ENCODE measurements at places on chromosomes 13 and 19.
A peak's percentile ranks its signal among the peaks of the same experiment; 100 is the strongest.

GRCh38 chr13:75327135-75327510 is 154.8 kb downstream of the TBC1D4 start:
- no peak for DNase-seq

DNA sequence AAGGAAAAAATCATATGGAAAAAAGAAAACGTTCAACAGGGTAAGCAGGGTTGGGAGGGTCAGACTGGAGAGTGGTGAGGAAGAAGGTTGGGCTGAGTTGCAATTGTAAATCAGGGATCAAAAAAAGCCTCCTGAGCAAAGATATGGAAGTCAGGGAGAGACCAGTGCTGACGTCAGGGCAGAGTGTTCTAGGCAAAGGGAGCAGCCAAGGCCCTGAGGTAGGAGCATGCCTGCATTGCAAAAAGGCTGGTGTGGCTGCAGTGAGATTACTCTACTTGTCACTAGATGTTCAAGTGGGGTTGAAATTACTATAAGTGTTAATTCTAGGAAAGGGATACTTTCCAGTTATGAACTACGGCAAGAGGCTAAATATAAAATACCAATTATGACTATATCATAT is 562.0 kb downstream of the MYO16 start:
- no peak for DNase-seq

- DNase-seq = no peak
Observed at GRCh38 chr19:49988433-49988832, 27.5 kb upstream of the SIGLEC11 start.

DNA sequence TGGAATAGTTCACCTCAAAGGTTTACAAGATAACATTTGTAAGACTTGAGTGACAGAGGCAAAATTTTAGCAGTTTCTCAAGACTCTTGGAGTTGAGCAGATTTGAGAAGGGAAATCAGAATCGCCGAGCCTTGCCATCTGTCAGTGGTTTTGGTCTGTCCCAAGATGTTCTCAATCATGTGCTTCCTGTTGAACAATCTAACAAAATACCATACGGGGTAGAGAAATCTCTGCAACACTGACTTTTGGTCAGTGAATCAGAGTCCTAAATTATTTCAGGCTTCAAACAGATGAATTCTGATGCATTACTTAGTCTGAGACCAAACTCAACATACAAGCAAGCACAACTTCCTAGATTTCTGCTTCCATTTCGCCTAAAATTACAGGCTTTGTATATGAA is 3.8 kb downstream of the KCTD12 start:
- DNase-seq = no peak

- DNase-seq = no peak
Observed at GRCh38 chr13:43083750-43084149, 60.4 kb downstream of the DNAJC15 start.

- DNase-seq = no peak
Observed at GRCh38 chr13:59721926-59722910, 441.5 kb downstream of the DIAPH3 start.

GRCh38 chr13:74226791-74227475 is 92.7 kb upstream of the KLF12 start:
- DNase-seq = no peak

GRCh38 chr13:80305737-80306136 is 35.2 kb downstream of the SPRY2 start:
- DNase-seq = no peak

- DNase-seq = no peak
Observed at GRCh38 chr19:49255674-49256073, 69.3 kb downstream of the SLC6A16 start.

GRCh38 chr19:15584541-15585115 is 30.4 kb upstream of the CYP4F8 start:
- DNase-seq = peak; percentile 80

DNA sequence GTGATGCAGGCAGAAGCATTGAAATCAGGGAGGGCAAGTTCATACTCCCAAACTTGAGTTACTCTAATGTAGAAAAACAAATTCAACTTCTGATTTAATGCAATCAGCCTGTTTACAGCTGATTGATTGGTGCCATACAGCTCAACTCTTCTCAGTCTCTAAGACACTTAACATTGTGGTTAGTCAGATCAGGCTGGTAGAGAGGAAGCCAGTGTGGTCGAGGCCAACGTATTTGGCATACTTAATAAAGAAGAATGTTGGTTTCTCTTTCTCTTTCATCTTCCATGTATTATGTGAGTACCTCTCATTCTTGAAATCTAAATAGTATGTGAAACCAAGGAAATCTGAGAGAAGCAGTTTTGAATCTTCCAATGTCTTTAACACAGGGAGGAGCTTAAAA is 255.0 kb upstream of the SLITRK1 start:
- no peak for DNase-seq

DNA sequence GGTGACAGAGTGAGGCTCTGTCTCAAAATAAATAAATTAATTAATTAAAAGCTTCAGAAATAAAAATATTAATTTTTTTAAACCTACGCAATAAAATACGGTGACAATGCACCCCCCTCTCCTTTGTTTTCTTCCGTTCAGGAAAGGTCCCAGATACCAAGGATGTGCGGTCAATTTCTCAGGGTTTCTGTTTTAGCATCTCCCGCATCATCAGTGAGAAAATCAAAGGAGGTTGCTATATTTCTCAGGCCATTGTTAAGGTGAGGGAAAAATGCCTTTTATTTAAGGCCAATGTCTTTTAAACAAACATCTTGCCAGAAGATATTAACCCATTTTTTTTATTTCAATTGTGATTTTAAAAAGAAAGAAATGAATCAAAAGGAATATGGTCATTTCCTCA is 111.7 kb downstream of the INSR start:
- DNase-seq = no peak

GRCh38 chr13:90455823-90456222 is 891.7 kb upstream of the MIR17HG start:
- DNase-seq = no peak

- no peak for DNase-seq
Observed at GRCh38 chr13:27086599-27087265, 84.9 kb downstream of the USP12 start.

- no peak for DNase-seq
Observed at GRCh38 chr13:111338841-111339240, 18.4 kb downstream of the TEX29 start.

GRCh38 chr13:95771905-95772304 is 95.0 kb downstream of the DNAJC3 start:
- no peak for DNase-seq

DNA sequence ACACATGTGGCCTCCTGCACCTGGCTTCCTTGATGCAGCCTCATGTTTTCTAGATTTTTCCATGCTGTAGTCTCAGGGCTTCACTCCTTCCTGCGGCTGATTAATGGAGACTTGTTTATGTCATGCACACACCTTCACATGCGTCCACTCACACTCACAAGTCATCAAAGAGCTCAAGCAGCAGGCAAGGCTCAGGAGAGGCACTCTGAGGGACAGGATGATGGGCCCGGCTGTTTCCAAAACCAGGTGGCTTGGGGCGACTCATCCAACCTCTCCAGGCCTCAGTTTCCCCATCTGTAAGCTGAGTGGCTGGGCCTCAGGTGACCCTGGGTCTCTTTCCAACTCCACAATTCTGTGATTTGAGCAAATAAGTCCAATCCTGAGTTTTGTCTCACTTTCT is 36.9 kb downstream of the RASA3 start:
- no peak for DNase-seq

DNA sequence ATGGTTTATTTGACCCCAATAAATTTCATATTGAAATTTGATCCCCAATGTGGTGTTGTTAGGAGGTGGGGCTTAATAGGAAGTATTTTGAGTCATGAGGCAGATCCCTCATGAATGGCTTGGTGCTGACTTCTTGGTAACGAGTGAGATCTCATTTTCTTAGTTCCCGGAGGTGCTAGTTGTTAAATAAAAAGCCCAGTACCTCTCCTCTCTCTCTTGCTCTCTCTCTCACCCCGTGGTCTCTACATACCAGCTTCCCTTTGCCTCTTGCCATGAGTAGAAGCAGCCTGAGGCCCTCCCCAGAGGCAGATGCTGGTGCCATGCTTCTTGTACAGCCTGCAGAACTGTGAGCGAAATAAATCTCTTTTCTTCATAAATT is 39.4 kb upstream of the KATNAL1 start:
- DNase-seq = no peak

GRCh38 chr19:11141937-11142527 is 13.6 kb downstream of the SPC24 start:
- no peak for DNase-seq

DNA sequence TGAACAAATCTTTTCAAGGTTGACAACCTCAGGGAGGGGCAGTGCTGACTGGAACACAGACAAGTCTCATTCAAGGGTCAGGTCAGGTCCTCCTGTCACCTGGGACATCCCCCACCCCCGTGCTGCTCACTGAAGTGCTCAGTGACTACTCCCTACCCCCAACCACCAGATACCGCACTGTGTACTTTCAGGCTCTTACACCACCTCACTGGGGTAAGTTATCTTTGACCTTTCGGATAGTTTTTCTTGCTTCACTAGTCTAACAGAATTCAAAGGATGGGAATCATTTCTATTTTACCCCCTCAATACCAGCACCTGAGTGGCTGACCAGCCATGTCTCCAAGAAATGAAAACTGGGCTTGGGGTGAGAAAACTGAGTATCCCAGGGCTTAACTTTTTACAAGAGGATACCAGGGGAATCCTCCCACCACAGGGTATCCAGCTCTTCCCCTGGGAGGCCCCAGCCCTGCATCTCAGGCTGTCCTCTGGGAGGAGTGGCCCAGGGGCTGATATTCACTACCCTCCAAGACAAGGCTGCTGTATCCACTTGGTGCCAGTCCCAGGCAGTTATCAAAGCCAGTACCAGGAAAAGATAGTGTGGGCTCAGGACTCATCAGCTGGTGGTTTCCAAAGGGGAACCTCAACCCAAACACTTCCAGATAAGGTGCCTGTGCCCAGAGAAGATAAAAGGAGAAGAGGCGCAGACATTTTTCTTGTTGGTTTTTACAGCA is 2.1 kb downstream of the ZNF563 start:
- no peak for DNase-seq

- DNase-seq = no peak
Observed at GRCh38 chr13:44648392-44649103, 72.4 kb upstream of the TSC22D1 start.

DNA sequence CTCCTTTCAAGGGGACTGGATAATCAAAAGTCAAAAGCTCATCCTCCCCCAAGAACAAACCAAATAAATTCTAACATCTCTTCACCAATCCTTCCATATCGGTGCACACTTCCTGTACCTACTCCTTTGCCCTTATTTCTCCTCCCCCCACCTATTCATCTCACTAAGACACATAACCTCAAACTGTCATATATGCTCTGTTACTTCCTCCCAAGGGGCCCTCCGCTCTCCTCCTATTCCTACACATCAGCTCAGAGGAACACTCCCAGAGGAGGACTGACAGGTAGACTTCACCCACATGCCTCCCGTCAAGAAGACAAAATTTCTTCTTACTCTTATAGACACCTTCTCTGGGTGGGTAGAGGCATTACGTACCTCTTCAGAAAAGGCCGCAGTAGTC is 48.1 kb downstream of the ZNF93 start:
- DNase-seq = no peak

DNA sequence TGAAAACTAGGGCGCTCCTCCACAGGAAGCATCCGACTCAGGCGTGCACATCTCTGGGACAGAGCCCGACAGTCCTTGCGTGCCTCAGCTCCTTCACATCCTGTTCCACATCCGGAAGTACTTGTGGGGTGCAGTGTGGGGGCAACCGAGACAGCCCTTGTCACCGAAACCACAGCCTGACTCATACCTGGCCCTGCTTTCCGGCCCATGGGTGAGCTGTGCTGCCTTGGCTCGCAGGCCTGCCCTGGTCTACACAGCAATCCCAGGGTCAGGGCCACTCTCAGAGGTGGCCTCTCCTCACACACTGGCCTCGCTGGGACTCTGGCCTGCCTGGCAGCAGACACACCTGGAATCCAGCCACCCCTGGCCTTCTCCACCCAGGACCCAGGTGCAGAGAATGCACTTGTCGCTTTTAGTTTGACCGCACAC is 100.4 kb downstream of the STK24 start:
- DNase-seq = peak; percentile 74

- DNase-seq = no peak
Observed at GRCh38 chr19:48248081-48248833, 7.5 kb downstream of the CARD8 start.

DNA sequence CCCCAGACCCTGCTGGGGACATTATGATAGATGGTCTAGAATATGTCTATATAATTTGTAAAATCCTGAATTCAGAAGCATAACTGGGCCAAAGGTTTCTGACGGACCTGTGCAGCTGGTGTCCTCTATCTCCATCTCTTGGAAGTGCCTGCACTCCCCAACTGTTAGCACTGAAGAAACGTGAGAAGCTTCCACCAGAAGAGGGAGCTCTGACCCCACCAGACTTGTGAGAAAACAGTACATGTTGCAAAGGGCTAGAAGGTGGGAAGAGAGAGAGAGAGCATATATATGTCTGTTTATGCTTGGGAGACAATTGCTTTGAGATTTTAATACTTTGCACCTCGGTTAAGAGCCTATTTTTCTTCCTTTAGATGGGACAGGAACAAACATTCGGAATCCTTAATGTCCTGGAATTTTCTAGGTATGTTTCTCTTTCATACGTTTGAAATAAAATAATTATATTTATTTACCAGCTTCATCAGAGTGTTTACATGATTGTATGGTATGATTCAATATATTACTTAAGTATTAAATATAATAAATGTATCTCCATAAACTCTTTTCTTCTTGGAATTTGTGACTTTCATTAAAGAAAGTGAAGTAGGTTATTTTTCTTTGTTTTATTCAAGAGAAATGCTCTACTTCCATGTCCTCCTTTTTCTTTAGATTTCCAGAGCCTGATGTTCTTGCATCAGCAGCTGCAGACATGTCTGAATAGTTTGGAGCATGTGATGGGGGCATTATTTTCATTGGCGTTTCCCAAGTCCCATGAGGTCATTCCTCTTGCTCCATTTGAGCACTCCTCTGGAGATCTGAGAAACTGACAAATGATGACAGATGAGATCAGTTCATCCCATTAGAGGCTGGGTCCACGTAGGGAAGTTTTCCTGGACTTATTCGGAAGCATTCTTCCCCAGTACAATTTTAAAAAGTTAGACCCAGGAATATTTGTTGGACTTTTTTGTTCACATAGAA is 202.9 kb downstream of the ATP8A2 start:
- peak; percentile 44 for DNase-seq

- no peak for DNase-seq
Observed at GRCh38 chr13:83709426-83710132, 172.7 kb downstream of the SLITRK1 start.

- no peak for DNase-seq
Observed at GRCh38 chr13:86000546-86000945, 201.3 kb upstream of the SLITRK6 start.

DNA sequence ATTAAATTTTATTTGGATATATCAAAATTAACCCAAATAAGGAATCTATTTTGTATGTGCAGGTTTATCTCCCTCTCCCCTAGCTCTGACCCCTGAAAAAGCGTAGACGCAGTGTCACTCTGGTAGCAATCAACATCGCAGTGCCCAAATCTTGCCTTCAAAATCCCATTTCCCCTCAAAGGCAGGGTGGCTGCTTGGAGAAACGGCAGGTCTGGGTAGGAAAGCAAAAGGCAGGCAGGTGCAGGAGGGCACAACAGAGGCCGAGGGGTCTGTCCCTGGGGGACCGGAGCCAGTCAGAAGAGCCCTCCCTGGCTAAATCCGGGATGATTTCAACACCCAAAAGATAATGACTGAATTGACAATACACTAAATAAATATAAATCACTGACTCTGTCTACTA is 41.9 kb downstream of the NAXD start:
- DNase-seq = no peak
